ENCODE measurements at places on chromosomes 6 and 20. TPM values are rescaled to one million over a fixed set of nuclear protein-coding genes. Genes with fewer than 3 reads are reported as not detected.

Gene JPH2
- not detected for total RNA-seq

Gene PACSIN1
- 0.46 TPM for total RNA-seq

Gene FUT9
- total RNA-seq: not detected

DNA sequence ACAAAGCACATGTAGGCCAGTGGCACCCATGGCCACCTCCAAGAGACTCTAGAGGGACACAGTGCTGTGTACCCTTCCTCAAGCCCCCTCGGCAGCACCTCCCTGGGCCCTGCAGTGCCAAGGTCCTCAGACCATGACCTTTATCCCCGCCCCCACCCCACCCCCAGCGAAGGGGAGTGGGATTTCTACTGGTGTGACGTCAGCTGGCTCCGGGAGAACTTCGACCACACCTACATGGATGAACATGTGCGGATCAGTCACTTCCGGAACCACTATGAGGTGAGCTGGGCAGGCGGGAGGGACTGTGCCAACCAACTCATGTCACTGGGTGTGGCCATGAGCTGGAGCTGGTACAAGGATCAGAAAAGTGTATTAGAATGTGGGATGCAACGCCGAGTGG, 38.0 kb downstream of the TTLL9 start:
- no peak overlapping the region for H3K27ac ChIP-seq
- no peaks in the 10 kb centered on the region for H3K4me1 ChIP-seq
- H3K27me3 ChIP-seq: no peaks in the 10 kb centered on the region
- no peak for DNase-seq
- no peaks in the 10 kb centered on the region for H3K36me3 ChIP-seq

DNA sequence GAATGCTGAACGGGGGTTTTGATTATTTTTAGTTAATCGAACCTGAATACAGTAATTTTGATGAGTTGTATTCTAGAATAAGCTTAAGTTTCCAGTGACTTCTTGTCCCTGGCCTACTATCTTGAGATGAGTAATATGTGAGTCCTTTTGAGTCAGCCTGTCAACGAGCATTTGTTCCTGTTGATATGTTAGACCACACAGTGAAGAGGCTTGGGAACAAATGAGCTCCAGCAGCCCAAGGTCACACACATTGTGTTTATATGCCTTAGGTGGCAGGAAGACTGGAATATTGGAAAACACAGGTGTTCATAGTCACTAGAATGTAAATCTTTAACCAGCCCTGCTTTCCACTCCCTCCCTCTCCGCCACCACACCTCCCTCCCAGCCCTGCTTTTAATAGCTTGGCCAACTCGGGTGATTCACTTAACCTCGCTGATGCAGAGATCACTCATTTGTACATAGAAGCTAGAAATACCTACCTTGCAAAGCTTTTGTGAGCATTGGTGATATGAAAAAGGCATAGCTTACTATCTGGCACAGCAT, 9.1 kb downstream of the SMPDL3A start:
- H3K36me3 ChIP-seq: no peaks in the 10 kb centered on the region
- H3K4me3 ChIP-seq: no peak overlapping the region
- H3K4me1 ChIP-seq: no peaks in the 10 kb centered on the region
- no peak for DNase-seq
- no peaks in the 10 kb centered on the region for H3K27me3 ChIP-seq

GRCh38 chr20:35912881-35913280, 41.4 kb downstream of the SCAND1 start:
- H3K27ac ChIP-seq: no peak overlapping the region
- H3K36me3 ChIP-seq: peaks cover 16% of the 10 kb centered on the region
- DNase-seq: no peak

GRCh38 chr6:7169296-7169721, 61.5 kb downstream of the RREB1 start:
- no peak overlapping the region for H3K27ac ChIP-seq
- peaks cover 10% of the 10 kb centered on the region for H3K4me1 ChIP-seq
- no peaks in the 10 kb centered on the region for H3K27me3 ChIP-seq
- no peaks in the 10 kb centered on the region for H3K36me3 ChIP-seq
- DNase-seq: no peak
- no peak overlapping the region for H3K4me3 ChIP-seq

- H3K27ac ChIP-seq: no peak overlapping the region
- no peak for DNase-seq
- H3K36me3 ChIP-seq: no peaks in the 10 kb centered on the region
- H3K4me3 ChIP-seq: no peak overlapping the region
Measured at GRCh38 chr6:5278047-5278446, 16.7 kb downstream of the FARS2 start.

DNA sequence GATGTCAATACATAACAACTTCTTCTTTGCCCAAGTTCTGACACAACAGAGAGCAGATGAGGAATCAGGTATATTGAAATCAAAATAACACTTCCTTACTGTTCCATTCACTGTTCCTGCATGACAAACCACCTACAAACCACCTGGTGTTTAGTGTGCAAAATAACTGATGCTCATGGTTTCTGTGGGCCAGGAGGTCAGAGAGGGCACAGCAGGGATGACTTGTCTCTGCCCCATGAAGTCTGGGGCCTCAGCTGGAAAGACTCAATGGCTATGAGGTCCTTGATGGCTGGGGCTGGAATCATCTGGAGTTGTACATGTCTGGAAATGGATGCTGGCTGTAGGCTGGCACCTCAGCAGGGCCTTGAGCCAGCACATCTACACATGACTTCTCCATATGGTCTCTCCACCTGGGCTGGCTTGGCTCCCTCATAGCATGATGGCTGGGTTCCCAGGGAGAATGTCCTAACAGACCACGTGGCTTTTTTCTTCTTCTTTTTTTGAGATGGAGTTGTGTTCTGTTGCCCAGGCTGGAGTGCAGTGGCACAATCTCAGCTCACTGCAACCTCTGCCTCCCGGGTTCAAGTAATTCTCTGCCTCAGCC, 7.4 kb upstream of the COX4I2 start:
- H3K4me1 ChIP-seq: no peaks in the 10 kb centered on the region
- no peak overlapping the region for H3K27ac ChIP-seq
- no peak overlapping the region for H3K4me3 ChIP-seq
- no peak for DNase-seq
- H3K36me3 ChIP-seq: no peaks in the 10 kb centered on the region

DNA sequence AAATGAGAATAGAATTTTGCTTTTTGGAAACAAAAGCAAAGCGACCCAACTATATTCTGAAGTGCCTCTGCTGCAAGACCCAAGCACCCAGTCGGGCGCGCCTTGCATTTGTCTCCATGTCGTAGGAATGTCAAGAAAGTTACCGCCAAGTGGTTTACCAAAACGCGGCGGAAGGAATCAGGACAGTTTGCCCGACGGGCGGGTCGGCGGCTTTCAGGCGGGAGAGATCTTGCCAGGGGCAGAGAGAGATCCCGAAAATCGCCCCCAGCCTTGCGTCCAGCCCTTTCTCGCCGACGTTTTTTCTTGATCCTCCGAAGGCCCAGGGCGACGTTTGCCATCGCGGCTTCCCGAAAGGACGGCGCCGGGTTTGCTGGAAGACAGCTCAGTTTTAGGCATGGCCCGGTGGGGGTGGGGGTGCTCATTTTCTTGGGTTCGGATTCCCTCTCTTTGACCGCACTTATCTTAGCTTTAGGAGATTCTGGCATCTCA, 4.0 kb upstream of the LIN28B start:
- no peak for DNase-seq
- H3K4me1 ChIP-seq: no peaks in the 10 kb centered on the region
- peaks cover 14% of the 10 kb centered on the region for H3K27me3 ChIP-seq
- H3K36me3 ChIP-seq: no peaks in the 10 kb centered on the region
- no peak overlapping the region for H3K4me3 ChIP-seq

- peaks cover under 1% of the 10 kb centered on the region for H3K27me3 ChIP-seq
- H3K4me1 ChIP-seq: no peaks in the 10 kb centered on the region
- H3K36me3 ChIP-seq: no peaks in the 10 kb centered on the region
- no peak overlapping the region for H3K4me3 ChIP-seq
Measured at GRCh38 chr6:95431637-95432228, 145.6 kb upstream of the MANEA start.

DNA sequence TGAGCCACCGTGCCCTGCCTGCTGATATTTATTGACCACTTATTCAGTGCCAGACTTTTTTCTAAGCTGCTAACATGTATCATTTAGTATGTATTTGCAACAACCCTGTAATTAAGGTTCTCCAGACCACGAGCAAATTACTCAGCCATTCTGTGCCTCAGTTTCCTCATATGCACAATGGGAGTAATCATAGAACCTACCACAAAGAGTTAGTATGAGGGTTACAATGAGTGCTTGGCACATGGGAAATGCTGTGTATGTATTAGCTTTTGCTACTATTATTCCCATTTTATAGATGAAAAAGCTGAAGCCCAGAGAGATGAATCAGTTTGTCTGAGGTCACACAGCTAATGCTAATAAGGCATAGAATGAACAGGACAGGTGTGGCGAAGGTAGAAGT, 20.0 kb upstream of the SLC9A8 start:
- no peaks in the 10 kb centered on the region for H3K4me1 ChIP-seq
- H3K27me3 ChIP-seq: no peaks in the 10 kb centered on the region
- H3K27ac ChIP-seq: no peak overlapping the region
- DNase-seq: no peak
